Stomach (tissue), 19 donors: ENCODE measurements at places on chromosomes 4 and X. TPM values are rescaled to one million over a fixed set of nuclear protein-coding genes. Genes with fewer than 3 reads are reported as not detected.

GRCh38 chrX:115894087-115894486 is 276.5 kb upstream of the AGTR2 start:
- no peaks in the 10 kb centered on the region for H3K27me3 ChIP-seq
- no peak overlapping the region for H3K27ac ChIP-seq

- no peak overlapping the region for H3K4me3 ChIP-seq
- no peaks in the 10 kb centered on the region for H3K36me3 ChIP-seq
- no peaks in the 10 kb centered on the region for H3K4me1 ChIP-seq
- no peaks in the 10 kb centered on the region for H3K27me3 ChIP-seq
Measured at GRCh38 chr4:180205276-180205675, 2037.9 kb upstream of the TENM3 start.

The FAT4 gene
- 0.50 TPM for polyA plus RNA-seq

DNA sequence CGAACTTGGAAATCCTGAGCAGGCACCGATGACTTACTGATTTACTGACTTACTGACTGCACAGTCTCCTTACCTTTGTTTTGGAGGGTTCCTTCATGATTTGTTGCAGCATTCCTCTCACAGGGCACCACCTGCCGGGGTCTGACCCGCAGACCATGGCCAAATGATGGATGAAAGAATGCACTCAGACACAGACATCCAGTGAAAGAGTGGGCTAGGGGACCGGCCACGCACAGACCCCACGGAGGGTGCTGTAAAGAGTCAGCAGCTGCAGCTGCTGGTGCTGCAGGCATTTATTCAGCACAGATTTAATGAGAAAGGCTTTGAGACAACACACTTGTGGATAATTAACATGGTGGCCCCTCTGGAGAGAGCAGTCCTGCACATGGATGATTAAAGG is 3.4 kb downstream of the MAGEB5 start:
- H3K4me1 ChIP-seq: no peaks in the 10 kb centered on the region
- H3K27ac ChIP-seq: no peak overlapping the region
- H3K27me3 ChIP-seq: no peaks in the 10 kb centered on the region
- H3K36me3 ChIP-seq: no peaks in the 10 kb centered on the region
- no peak overlapping the region for H3K4me3 ChIP-seq
- no peak for DNase-seq

DNA sequence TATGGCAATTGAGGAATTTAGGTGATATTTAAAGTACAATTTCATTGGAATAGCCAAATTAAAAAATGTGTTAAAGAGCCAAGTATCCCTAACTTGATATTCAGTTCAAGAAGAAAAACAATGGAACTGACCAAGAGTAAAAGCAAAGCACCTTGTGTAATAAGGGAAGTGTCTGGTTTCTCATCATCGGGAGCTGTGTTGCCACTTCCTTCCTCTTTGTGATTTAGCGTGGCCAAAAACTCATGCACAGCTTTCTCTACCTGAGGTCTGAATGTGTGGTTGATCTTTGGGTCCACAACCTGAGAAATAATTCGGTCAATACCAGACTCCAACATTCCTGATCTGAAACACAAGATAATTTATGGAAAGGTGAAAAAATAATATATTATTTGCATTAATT is 12.4 kb downstream of the BOD1L1 start:
- no peak overlapping the region for H3K4me3 ChIP-seq
- no peak overlapping the region for H3K27ac ChIP-seq
- H3K36me3 ChIP-seq: peaks cover 97% of the 10 kb centered on the region
- H3K4me1 ChIP-seq: no peaks in the 10 kb centered on the region
- no peak for DNase-seq
- H3K27me3 ChIP-seq: no peaks in the 10 kb centered on the region

DNA sequence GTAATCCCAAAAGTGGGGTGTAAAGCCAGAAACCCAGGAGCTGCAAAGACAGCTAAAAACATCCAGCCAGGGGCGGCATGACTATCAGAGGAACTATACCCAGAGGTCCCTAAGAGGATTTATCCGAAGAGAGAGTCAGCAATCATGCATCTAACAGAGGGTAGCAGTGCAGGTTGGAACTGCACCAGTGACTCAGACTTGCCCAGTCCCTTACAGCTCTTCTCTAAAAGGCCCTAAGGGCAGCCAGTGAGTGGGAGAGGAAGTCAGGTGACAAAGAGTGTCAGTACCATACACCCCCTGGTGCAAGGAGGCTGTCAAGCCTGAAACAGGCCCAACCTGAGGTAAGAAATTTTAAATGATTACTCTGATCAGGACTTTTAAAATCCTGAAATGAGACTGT is 88.1 kb downstream of the CAMK2D start:
- no peaks in the 10 kb centered on the region for H3K27me3 ChIP-seq
- no peak overlapping the region for H3K4me3 ChIP-seq
- H3K36me3 ChIP-seq: no peaks in the 10 kb centered on the region
- peak; percentile 9 for DNase-seq
- H3K4me1 ChIP-seq: peaks cover 52% of the 10 kb centered on the region
- no peak overlapping the region for H3K27ac ChIP-seq

DNA sequence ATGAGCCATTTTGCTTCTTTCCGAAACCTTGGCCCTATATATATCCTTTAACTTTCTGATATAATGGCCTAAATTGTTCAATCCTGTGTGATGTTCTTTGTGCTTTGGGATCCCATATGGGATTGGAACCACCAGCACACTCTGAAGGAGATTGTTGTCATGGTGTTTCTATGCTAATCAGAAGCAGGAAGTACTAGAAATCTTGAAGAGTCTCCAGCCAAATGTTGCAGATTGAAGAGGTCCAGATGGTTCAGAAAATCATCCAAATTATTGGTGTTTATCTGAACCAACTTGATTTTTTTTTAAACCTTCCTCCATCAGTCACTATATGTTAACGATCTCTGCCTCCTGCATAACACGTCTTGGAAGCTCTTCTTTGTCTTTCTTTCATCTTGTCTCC is 72.8 kb downstream of the KIT start:
- H3K27ac ChIP-seq: no peak overlapping the region
- H3K36me3 ChIP-seq: no peaks in the 10 kb centered on the region
- H3K4me3 ChIP-seq: no peak overlapping the region
- no peak for DNase-seq

- H3K36me3 ChIP-seq: no peaks in the 10 kb centered on the region
- no peaks in the 10 kb centered on the region for H3K27me3 ChIP-seq
- H3K4me1 ChIP-seq: no peaks in the 10 kb centered on the region
- no peak overlapping the region for H3K4me3 ChIP-seq
Measured at GRCh38 chr4:39384563-39384962, 18.4 kb upstream of the RFC1 start.

GRCh38 chr4:167613381-167613780 is 379.1 kb upstream of the SPOCK3 start:
- H3K27ac ChIP-seq: no peak overlapping the region
- H3K4me3 ChIP-seq: no peak overlapping the region
- H3K36me3 ChIP-seq: no peaks in the 10 kb centered on the region
